ENCODE measurements at places on chromosomes 13 and 19.

- DNase-seq, result no peak
Measured at GRCh38 chr13:32837307-32837972, 178.8 kb upstream of the KL start.

- DNase-seq, result peak; percentile 16
Measured at GRCh38 chr19:33345163-33345562, 28.3 kb upstream of the CEBPG start.

DNA sequence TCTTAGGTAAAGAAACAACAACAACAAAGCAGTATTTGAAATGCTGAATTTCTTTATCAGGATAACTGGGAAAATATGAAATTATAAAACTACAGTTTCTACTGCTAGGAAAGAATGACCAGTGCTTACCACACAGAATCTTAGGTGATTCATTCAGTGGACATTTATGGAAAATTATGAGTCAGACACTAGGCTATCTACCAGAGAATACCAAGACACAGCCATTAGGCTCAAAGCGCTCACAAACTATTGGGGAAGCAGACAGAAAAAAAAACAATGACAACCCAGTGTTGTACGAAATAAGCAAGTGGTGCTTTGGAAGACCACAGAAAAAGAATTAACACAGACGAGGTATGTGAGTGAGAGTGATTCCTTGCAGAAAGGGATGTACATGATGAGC is 1019.5 kb downstream of the PCDH9 start:
- no peak for DNase-seq

GRCh38 chr13:112355274-112355838 is 20.8 kb upstream of the SPACA7 start:
- DNase-seq, result no peak

DNA sequence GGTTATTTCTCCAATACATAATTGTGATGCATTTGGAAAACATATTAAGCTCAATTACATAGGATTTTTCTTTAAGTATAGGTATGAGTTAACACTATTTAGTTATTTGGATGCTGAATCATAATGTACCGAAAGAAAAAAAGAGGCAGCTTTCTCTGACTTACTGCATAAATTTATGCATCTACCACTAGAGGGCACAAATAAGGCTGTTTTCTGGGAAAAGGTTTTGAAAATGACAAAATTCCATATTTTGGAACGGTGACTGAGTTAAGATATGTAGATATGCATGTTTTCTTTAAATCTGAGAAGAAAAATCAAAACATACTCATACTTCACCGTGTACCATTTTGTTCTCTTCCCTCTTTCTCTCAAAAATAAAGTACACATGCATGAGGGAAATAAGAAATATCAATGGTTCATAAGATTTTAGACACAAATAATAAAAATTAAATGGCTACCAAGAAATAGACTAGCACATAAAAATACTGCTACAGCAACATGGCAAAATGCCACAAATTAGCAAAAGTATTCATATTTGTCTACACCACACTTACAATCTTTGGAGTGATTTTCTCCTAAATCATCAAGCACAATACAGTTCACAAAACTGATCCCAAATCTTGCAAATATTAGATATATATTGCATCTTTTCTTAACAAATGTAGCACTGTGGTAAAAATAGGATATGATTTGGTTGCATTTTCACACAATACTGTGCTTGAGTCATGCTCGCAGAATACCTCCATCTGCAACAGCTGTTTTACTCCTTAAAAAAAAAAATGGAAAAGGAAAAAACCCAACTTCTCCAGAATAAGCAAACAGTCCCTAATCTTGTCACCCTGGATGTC is 260.0 kb downstream of the FGF14 start:
- DNase-seq, result no peak
